ENCODE measurements at places on chromosomes 16 and 17.

DNA sequence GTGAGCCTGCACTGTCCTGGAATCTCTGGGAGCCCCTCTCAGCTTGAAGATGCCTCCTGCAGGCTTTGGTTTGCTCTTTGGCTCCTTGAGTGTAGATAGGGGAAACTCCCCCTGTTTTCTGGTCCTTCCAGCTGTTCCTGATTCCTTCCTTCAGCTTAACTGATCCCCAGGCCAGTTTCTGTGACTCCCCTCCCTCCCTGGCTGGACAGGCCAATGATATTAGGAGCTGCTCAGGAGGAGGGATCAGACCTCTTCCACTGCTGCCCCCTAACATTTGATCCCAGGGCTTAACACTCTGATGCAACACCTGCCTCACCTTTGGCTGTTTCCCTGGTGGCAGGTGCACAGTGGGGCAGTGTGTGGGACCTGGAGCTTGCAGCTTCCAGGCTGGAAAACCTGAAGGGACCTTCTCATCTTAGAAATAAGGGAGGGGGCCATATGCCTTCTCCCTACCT, at the start of gene TAC4:
TAC4 (minus strand) TSS at position 51 of the 455 bp plus-strand sequence. CDS start 52 bp downstream, outside the sequence.
- no peak for DNase-seq

- no peak for DNase-seq
Measured at GRCh38 chr17:4693416-4693815, 10.5 kb downstream of the PELP1 start.

DNA sequence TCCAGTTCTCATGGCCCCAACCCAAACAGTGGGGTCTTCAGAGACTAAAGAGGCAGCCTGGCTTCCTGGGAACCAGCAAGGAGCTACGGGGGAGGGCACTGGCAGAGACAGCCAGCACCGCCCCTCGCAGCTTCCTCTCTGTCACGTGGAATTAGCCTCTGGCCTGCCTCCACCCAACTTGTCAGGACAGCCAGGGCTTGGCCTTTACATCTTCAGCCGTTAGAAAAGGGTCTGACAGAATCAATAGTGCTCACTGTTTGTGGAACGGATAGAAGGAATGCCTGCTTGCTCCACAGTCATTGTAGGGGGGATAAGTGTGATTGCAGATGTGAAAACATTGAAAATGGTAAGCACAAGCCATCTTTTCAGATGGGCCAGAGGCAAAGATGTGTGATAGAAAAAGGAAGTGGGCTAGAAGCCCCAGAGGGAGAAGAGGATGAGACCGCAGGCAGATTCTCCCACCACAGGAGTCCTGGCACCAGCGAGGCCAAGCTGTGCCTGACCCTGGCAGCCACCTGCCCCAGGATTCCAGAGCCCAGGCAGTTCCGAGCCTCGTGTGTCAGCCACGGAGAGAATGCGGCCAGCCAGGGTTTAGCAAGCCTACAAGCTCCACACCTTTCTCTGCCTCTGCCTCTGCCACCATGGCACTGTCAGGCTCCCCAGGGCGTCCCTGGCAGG, 18.6 kb downstream of the GRIN2C start:
- DNase-seq = no peak

DNA sequence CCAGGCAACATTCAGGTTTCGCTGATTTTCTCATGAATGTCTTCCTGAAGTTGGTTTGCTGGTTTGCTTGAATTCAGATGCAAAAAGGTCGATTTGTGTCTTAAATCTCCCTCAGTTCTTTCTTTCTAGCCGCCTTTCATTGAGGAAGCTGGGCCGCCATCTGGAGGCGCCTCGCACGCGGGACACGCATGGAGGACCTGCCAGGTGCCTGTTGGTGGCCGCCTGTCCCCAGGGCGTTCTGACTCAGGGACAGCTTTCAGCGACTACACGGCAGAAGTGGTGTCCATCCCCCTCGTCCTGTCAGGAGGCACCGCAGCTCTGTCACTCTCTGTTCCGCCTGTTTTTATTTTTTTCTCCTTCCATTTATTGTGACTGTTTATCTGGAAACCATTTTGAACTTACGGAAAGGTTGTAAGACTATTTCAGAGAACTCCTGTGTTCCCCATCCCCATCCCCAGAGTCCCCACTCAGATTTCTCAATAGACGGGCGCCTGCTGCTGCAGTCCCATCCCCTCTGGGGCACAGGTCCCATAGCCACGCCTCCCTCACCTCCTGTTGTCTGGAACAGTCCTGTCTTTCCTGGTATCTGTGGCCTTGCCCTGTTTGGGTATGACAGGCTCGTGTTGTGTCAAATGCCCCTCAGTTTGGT, 33.2 kb downstream of the COX4I1 start:
- DNase-seq = no peak

- DNase-seq = peak; percentile 57
Measured at GRCh38 chr17:1484676-1485422, 7.6 kb downstream of the MYO1C start.

Data from activated CD4-positive, alpha-beta memory T cell treated with anti-CD3 and anti-CD28 coated beads, Interleukin-2, amount 10 ng/mL, durations not matched to agents 7 days and 5 days (primary cell).